Retina (tissue), 1 donor: ENCODE measurements at places on chromosomes 4 and X.

DNA sequence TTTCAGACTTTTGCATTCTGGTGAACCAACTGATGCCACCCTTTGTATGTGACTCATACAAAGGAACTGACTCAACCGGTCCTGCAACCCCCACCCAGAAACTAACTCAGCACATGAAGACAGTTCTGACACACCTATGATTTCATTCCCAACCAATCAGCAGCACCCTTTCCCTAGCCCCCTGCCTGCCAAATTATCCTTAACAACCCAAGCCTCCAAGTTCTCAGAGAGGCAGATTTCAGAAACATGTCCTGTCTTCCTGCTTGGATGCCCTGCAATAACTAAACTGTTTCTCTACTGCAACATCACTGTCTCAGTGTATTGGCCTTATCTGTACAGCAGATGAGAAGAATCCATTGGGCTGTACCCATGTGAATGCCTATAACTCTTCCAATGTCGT is 284.7 kb downstream of the CAMK2D start:
- DNase-seq: no peak

DNA sequence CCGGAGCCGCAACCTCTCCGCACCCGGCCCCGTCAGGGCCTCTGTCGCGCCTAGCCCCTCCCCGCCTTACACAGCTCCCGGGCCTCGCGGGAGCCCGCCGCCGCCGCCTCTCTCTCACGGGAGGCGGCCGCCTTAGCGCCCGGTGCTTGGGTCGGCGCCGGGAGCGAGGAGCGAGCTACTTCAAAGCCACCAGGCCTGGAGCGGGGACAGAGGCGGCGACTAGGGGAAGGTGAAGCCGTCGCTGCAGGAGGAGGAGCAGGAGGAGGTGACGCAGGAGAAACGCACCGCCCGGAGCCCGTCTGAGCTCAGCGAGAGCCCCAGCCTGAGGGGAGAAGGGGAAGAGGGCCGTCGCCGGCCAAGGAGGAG is 250 bp downstream of the USP9X start:
- peak; percentile 92 for DNase-seq

DNA sequence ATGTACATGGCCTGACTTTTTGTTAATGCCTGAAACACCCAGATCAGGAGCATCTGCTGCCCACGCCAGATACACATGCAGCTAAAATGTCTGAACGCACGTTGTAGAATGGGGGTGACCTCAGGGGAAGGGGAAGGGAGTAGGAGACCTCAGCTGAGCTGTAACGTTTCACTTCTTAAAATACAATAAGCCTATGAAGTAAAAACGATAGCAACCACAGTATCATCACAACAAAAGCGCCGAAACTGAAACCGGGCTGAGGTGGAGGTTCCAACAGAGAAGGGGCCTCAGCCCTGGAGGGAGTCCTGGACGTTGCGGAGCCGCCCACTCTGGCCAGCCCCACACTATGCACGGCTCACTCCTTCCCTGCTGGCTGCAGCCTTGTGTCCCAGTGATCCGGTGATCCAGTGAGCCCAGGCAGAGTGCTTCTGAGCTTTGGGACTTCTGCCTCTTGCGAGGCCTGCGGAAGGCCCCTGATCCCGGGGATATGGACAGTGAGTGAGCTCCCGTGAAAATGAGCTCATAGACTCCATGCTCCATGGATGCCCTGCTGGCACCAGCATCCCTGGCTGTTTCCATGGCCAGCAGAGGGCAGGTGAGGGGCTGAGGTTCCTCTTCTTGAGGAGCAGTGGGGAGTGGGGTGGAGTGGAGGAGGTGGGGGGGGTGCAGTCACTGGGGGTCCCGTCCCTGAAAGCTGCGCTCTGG is 52.0 kb downstream of the HMX1 start:
- DNase-seq: peak; percentile 36

DNA sequence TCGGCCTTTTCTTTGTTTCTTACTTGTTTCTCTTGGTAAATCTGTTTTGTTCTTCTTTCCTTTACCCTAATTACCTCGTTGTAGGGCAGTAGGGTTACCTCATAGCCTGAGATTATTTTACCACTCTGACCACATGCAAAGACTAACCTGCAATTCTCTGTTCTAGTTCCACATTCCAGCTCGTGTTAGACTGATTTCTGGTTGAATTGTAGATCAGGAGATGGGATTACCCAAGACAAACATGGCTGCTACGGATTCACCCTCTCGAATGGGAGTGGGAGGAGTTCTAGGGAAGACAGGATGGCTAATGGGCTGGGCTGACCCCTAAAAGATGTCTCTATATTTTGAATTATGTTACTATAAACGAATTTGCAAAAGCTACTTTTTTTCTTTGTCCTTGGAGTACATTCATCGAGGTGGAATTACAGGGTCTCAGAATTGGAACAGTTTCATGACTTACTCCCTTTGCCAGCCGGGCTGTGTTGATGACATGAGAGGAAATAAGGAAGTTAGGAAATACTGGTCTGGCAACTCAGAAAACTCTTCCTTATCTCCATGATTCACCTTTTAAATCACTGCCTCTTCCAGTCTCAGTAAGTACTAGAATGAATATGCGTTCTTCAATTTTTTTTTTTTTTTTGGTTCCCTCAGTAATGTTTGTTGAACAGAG is 36.7 kb upstream of the FBXW7 start:
- no peak for DNase-seq

- no peak for DNase-seq
Measured at GRCh38 chrX:42020225-42020624, 96.9 kb upstream of the CASK start.

DNA sequence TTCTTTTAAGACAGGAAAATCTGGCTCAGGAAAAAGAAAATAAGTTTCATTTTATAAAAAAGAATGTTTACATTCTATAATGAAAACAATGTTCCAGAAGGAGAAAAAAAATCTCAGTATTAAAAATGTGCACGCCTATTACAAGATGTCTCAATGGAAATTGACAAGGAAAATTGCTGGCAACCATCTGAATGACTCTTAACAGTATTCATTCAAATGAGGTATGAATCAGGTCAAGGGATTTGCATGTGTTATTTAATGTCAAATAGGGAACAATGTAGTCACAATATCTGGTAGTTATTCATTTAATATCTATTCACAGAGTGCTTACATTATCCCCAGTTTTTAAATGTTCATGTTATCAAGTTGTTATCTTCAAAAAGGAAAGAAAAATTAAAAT is 208.4 kb upstream of the TRAM1L1 start:
- DNase-seq: no peak

GRCh38 chrX:48737940-48738339 is 23.6 kb upstream of the GLOD5 start:
- DNase-seq: no peak
